HCT116 (cell line): ENCODE measurements at places on chromosomes 2 and 18. TPM values are rescaled to one million over a fixed set of nuclear protein-coding genes. Genes with fewer than 3 reads are reported as not detected.

DNA sequence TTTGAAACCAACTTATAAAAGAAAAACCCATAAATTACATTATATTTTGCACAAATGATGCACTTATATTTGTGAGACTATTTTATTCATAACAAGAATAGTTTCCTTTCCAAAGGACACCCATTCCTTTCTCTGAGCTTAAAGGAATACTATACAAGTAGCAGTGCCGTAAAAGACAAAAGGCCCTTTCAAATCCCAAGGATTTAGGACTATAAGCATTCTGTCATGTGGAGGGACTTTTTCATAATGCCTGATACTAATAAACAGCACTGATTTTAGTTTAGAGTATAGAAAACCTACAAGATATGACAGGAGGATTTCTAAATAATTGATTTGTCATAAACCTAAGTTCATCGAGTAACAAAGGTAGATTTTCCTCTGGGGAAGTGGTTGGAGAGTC is 1134.2 kb upstream of the ZEB2 start:
- no peak overlapping the region for H3K4me3 ChIP-seq
- no peaks in the 10 kb centered on the region for H3K4me1 ChIP-seq
- no peaks in the 10 kb centered on the region for H3K27me3 ChIP-seq
- no peaks in the 10 kb centered on the region for H3K36me3 ChIP-seq
- H3K27ac ChIP-seq = no peak overlapping the region
- DNase-seq = no peak

GRCh38 chr2:13260402-13260801 is 543.7 kb downstream of the TRIB2 start:
- no peaks in the 10 kb centered on the region for H3K4me1 ChIP-seq
- DNase-seq = no peak
- H3K4me3 ChIP-seq = no peak overlapping the region
- H3K36me3 ChIP-seq = no peaks in the 10 kb centered on the region

Gene HOXD12
- 0.27 TPM for total RNA-seq

Gene ANKRD44
- 2.7 TPM for total RNA-seq
